Stimulated activated CD8-positive, alpha-beta memory T cell treated with anti-CD3 and anti-CD28 coated beads, Interleukin-12 subunit alpha, Interleukin-12 subunit beta, amount 100 ng/mL, for 4 hours (primary cell): ENCODE measurements at places on chromosomes 16 and 17.

GRCh38 chr17:9875441-9875840 lies 29.6 kb downstream of the RCVRN start:
- no peak for DNase-seq

GRCh38 chr17:64498308-64499203 lies 1.7 kb upstream of the POLG2 start:
- no peak for DNase-seq

DNA sequence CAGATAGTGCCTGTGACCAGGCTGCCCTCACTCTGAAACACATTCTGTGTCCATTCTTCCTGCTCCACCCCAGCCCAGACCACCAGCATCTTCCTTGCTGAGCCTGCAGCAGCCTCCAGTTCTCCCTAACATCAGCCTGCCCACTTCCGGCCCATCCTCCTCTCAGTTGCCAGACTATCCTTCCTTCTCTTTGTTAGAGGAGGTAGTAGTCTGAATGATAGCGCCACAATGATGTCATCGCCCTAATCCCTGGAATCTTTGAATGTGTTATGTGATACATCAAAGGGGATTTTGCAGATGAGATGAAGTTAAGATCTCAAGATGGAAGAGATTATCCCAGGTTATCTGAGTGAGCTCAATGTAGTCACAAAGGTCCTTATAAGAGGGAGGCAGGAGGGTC lies 3.2 kb upstream of the ZDHHC1 start:
- DNase-seq: no peak

DNA sequence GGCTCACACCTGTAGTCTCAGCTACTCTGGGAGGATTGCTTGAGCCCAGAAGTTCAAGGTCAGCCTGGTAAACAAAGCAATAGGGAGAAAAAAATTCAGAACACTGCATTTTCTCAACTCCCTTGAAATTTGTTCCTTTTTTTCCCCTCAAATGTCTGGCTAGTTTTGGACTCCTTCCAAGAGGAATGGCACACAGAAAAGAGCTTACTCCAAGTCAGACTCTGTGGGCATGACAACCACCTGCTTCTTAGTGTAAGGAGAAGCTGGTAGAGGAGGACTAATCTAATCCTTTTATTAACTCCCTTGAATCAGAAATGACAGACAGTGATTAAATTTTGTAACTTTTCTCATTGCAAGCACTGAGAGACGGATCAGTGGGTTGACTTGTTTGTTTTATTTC lies 27.9 kb upstream of the HYDIN start:
- no peak for DNase-seq

DNA sequence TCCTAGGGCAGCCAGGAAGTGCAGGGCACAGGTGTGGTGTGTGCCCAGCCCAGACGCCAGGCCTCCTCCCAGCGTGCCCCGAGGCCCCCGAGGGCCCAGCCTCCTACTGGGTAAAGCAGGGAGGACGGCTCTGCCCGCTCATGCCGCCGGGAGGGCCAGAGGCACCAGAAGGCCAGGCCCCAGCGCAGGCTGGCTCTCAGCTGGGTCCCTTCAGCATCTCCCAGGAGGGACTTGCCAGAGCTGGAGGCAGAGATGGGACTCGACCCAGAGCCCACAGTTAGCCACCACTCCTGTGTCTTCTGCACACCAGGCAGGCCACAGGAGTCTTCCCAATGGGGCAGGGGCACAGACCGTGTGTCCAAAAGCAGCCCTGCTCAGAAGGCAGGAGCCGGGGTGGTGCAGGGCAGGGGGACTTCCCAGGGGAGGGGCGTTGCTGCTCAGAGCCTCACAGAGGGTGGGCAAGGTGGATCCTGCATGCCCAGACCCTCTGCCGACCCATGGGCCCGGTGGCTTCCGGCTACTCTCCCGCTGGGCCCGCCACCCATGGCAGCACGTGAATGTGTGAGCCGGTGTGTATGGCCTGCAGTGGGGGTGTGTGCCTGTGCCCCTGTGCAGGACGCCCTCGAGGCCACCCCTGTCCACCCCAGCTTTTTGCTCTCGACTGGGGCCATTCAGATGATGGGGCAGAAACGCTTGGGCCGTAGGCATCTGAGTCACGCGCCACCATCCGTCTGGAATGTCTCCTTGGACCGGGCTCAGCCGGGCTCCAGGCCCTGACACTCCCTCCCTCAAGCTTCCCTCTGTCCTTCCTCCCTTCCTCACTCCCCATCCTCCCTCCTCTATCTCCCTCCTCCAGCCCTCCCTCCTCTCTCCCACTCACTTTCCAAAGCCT lies 5.7 kb upstream of the ZNF469 start:
- no peak for DNase-seq

GRCh38 chr16:87245511-87245910 lies 71.7 kb downstream of the C16orf95 start:
- no peak for DNase-seq

GRCh38 chr17:3594976-3595375 lies 14.2 kb downstream of the TRPV1 start:
- no peak for DNase-seq
